ENCODE measurements at places on chromosomes 6 and 20. TPM values are rescaled to one million over a fixed set of nuclear protein-coding genes. Genes with fewer than 3 reads are reported as not detected.
A peak's percentile ranks its signal among the peaks of the same experiment; 100 is the strongest.

- H3K36me3 ChIP-seq: no peaks in the 10 kb centered on the region
- H3K27ac ChIP-seq: peak overlapping the region; percentile 17
- H3K4me3 ChIP-seq: no peak overlapping the region
- no peak for DNase-seq
- peaks cover 33% of the 10 kb centered on the region for H3K4me1 ChIP-seq
- no peaks in the 10 kb centered on the region for H3K27me3 ChIP-seq
These were observed 15.7 kb downstream of the C6orf15 start for GRCh38 chr6:31096656-31097055.

DNA sequence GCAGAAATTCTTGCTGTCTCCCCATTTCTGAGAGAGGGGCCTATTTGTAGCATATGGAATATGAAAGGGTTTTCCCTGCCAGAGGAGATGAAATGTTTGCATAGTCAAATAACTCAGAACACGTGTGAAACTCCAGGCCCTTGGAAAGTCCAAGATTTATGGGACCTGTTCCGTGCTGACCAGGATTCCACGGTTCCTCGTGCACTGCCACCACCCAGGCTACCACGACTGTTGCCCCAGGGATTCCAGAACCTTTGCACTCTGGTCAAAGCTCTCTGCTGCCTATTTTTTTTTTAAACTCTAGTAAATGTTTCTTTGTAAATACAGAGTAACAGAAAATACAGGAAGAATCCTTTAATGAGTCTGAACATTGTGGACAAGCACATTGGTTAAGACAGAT is 35.0 kb downstream of the MYLK4 start:
- H3K27me3 ChIP-seq: no peaks in the 10 kb centered on the region
- H3K36me3 ChIP-seq: no peaks in the 10 kb centered on the region
- H3K27ac ChIP-seq: no peak overlapping the region

DNA sequence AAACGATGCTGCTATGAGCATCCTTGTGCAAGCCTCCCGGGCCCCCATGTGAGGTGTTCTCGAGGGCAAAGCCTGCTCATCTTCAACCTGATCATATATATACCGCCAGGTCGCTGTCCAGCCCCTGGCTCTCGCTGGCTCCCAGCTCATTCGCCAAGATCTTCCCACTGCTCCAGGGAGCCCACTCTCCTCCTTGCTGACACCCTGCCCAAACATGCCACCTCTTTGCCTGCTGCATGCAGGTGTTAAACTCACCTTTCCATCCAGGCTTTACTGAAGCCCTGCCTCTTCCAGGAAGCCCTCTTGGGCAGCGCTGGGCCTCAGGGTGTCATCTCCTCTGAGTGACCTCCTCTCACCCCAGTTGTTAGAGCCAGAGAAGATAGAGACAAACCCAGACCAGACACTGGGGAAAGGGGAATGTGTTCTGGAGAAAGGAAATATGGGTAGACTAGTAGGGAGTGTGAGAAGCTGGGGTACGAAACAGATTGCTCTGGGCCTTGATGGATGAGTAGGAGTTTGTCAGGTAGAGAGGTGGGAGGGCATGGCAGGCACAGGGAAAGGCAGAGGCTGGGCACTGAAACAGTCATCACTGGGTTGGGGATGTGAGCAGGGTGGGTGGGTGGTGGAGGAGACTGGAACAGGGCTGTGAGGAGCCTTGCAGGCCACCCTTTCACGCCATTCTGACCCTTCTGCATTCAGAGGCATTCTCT is 1.2 kb upstream of the DLGAP4 start:
- H3K36me3 ChIP-seq: peaks cover 9% of the 10 kb centered on the region
- no peak for DNase-seq
- peaks cover 84% of the 10 kb centered on the region for H3K27me3 ChIP-seq
- peak overlapping the region; percentile 85 for H3K4me3 ChIP-seq

DNA sequence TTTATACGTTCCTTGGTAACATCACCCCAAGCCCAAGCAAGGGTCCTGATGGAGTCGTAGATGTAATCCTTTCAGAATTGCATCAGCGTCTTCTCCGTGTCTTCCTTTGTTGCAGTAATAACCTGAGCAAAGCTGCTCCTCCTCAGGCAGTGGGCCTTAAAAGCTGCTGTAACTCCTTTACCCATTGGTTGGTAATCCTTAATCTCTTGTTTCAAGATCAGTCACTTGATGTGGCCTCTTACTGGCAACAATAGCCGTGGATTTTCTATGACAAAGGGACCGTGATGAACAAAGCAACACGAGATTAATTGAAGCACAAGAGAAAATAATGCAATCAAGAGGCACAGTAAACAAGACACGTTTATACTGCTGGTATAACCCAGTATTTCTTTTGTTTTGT is 44.6 kb downstream of the ALDH5A1 start:
- no peak overlapping the region for H3K27ac ChIP-seq
- no peak for DNase-seq
- no peaks in the 10 kb centered on the region for H3K4me1 ChIP-seq
- peaks cover 1% of the 10 kb centered on the region for H3K27me3 ChIP-seq
- no peak overlapping the region for H3K4me3 ChIP-seq

- H3K36me3 ChIP-seq: no peaks in the 10 kb centered on the region
- no peak for DNase-seq
- peaks cover 6% of the 10 kb centered on the region for H3K27me3 ChIP-seq
- no peak overlapping the region for H3K4me3 ChIP-seq
- H3K4me1 ChIP-seq: no peaks in the 10 kb centered on the region
These were observed 76.3 kb downstream of the MTFR2 start for GRCh38 chr6:136173519-136174507.

DNA sequence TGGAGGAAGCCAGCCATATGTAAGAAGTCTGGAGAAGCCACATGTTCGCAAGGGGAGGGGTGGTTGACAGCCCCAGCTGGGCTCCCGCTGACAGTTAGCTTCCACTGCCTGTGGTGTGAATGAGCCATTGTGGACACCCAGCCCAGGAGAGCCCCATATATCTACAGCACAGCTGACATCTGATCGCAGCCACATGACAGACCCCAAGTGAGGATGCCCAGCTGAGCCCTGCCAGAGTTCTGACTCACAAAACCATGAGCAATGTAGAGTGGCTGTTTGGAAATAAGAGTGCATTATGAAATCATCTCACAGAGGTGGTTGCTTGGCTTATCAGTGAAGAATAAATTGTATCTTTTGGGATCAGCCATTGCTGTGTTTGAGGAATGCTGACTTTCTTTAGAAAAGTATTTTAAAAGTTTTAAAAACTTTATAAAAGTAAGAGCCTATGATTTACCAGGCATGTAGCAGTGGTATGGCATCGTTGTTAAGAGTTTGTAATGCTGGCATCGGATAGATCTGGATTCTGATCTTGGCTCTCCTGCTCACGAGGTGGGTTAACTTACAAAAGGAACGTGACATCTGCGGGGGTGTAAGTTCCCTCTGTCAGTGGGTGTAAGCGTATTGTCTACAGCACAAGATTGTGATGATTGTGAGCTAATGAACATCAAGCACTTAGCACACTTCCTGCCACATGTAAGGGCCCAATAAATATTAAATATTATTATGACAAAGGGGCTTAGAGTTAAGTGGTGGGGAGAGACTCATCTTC is 24.1 kb downstream of the CFAP61 start:
- H3K36me3 ChIP-seq: no peaks in the 10 kb centered on the region
- no peak overlapping the region for H3K4me3 ChIP-seq
- peaks cover 5% of the 10 kb centered on the region for H3K4me1 ChIP-seq
- DNase-seq: no peak
- peaks cover 40% of the 10 kb centered on the region for H3K27me3 ChIP-seq
- H3K27ac ChIP-seq: no peak overlapping the region

WFDC5 gene
- not detected for total RNA-seq

C20orf141 gene
- not detected for total RNA-seq

DNA sequence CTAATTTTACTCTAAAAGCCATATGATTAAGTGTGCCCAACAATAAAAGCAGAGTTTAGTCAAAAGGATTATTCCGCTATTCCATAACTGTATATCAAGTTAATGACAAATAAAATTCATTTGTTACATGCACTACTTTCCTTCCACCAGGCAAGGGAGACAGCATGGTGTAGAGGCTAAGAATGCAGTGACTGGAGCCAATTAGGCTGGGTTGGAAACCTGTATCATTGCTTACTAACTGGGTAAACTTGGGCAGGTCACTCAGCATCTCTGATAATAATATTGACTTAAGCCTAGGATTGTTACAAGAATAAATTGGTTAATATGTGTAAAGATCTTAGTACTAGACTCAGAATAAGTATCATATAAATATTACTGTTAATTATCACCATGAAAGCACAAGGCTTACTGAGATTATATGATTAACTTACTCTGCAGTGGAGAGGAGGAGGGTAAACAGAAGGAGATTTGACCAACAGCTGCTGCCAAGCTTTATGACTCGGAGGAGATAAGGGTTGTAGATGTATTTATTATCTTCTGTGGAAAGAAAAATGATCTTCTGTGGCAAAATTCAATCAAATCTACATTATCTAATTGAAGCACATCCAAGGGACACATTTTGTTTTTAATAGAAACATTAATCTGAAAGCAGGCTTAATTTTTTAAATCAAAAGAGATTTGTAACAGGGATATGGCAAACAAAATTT is 1459.9 kb downstream of the GRIK2 start:
- H3K4me3 ChIP-seq: no peak overlapping the region
- H3K4me1 ChIP-seq: peaks cover 3% of the 10 kb centered on the region
- no peaks in the 10 kb centered on the region for H3K36me3 ChIP-seq
- H3K27ac ChIP-seq: no peak overlapping the region
- no peak for DNase-seq
- no peaks in the 10 kb centered on the region for H3K27me3 ChIP-seq

IL20RA gene
- not detected for total RNA-seq

DNA sequence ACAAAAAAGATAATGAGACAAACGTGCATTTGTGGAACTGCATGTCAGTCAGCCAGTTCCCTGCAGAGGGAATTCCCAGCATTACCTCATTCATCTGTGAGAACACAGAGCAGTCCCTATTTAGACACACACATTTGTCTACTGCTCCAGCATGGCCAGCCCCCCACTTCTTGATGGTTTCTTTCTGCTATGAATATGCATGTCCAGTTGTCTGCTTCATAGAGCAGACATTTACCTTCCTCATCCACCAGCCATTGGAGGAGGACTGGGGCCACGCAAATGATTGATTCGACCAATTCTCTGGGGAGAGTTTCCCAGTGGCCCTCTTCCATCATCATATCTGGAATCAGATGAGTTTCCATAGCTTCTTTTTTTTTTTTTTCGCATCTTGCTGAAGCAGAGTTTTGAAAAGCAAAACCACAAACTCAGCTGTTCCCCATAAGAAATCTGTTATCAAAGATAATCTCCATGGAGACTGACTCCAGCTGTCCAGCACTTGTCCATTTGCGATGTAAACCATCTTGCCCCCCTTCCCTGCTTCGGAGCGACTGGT is 11.8 kb downstream of the ENPP1 start:
- no peak overlapping the region for H3K4me3 ChIP-seq
- no peak overlapping the region for H3K27ac ChIP-seq
- peaks cover 3% of the 10 kb centered on the region for H3K36me3 ChIP-seq
- peaks cover 22% of the 10 kb centered on the region for H3K27me3 ChIP-seq
- no peak for DNase-seq
- peaks cover 6% of the 10 kb centered on the region for H3K4me1 ChIP-seq

GRCh38 chr20:44097521-44098255 is 89.3 kb downstream of the JPH2 start:
- H3K4me1 ChIP-seq: peaks cover 2% of the 10 kb centered on the region
- H3K27ac ChIP-seq: no peak overlapping the region
- no peak for DNase-seq
- H3K27me3 ChIP-seq: peaks cover 68% of the 10 kb centered on the region

RWDD2A gene
- total RNA-seq: 1.5 TPM

ADAT2 gene
- total RNA-seq: 19.8 TPM

DNA sequence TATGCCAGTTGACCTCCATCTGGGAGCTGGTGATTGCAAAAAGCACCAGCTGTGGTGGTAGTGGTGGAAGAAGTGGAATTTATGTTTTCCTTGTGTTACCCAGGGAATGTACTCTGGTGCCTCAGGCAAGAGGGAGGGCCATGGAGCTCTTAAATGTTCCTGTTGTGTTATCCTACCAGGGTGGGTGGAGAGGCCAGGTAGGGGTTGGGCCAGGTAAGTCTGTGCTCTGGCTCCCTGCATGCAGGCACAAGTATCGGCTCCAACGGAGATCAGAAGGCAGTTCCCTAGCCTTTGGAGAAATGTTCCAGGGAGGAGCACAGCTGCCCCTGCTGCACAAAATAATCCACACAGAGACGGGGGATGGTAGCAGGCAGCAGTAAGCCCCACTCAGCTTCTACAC is 419.3 kb upstream of the EYS start:
- no peak overlapping the region for H3K27ac ChIP-seq
- no peak overlapping the region for H3K4me3 ChIP-seq
- H3K4me1 ChIP-seq: no peaks in the 10 kb centered on the region
- DNase-seq: no peak
- H3K36me3 ChIP-seq: no peaks in the 10 kb centered on the region

DNA sequence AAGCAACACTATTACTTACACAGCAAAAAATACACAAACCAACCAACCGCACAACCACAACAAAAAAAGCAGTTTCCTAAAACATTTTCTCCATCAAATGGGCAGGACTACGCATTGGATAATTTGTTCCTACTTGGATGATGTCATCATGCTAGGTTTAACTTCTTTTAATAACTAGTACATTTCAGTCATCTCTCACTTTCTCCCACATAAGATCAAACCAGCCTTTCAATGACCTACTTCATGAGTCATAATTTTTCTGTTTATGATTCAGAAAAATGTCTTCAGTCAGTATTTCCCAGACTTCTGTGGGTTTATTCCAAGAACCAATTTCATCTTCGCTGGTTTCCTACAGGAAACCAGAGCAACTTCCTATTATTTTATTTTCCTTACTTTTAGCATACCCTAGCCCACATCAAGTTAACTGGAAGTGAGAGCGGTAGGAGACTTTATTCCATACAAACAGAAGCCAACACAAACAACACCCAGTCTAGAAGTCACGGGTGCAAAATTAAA is 134.2 kb downstream of the GMDS start:
- no peak for DNase-seq
- H3K27me3 ChIP-seq: no peaks in the 10 kb centered on the region
- peaks cover 5% of the 10 kb centered on the region for H3K36me3 ChIP-seq
- peak overlapping the region; percentile 86 for H3K4me3 ChIP-seq
